ENCODE measurements at places on chromosomes 16 and 17. TPM values are rescaled to one million over a fixed set of nuclear protein-coding genes. Genes with fewer than 3 reads are reported as not detected.

SLC16A5 gene
- total RNA-seq = 15.5 TPM

KRTAP9-8 gene
- not detected for total RNA-seq

CCDC102A gene
- total RNA-seq = 11.1 TPM

MIEN1 gene
- total RNA-seq = 28.5 TPM

ABCA5 gene
- 31.6 TPM for total RNA-seq

PRSS27 gene
- total RNA-seq = 1.1 TPM

MEOX1 gene
- total RNA-seq = 0.26 TPM

NPIPB6 gene
- total RNA-seq = not detected

TMEM92 gene
- under 0.01 TPM for total RNA-seq

BICDL2 gene
- total RNA-seq = not detected

RAPGEFL1 gene
- total RNA-seq = 1.9 TPM

CACNG3 gene
- not detected for total RNA-seq

KRTAP4-3 gene
- not detected for total RNA-seq

SENP3 gene
- total RNA-seq = 46.4 TPM

TBC1D28 gene
- not detected for total RNA-seq

ITGAL gene
- not detected for total RNA-seq

SLC43A2 gene
- 23.2 TPM for total RNA-seq

RNF222 gene
- total RNA-seq = not detected

CSF3 gene
- not detected for total RNA-seq

PNMT gene
- total RNA-seq = not detected

TRAPPC1 gene
- 39.6 TPM for total RNA-seq

ARRB2 gene
- 5.8 TPM for total RNA-seq

WBP2 gene
- total RNA-seq = 25.1 TPM

ACSM3 gene
- total RNA-seq = 1.5 TPM

NOTUM gene
- not detected for total RNA-seq

HSD17B1 gene
- total RNA-seq = 0.39 TPM

MILR1 gene
- total RNA-seq = 4.4 TPM

KIF18B gene
- 3.7 TPM for total RNA-seq

NOMO2 gene
- total RNA-seq = 133 TPM

FZD2 gene
- 0.91 TPM for total RNA-seq

RAB11FIP3 gene
- 24.6 TPM for total RNA-seq

ABCA10 gene
- total RNA-seq = 2.9 TPM

PSME3IP1 gene
- 57.0 TPM for total RNA-seq

HOXB8 gene
- not detected for total RNA-seq

RASL10B gene
- total RNA-seq = 0.91 TPM

SMIM22 gene
- not detected for total RNA-seq

CA4 gene
- total RNA-seq = not detected

CES5A gene
- total RNA-seq = not detected

C17orf107 gene
- 2.5 TPM for total RNA-seq

USP43 gene
- total RNA-seq = 0.26 TPM

TBC1D3H gene
- 0.11 TPM for total RNA-seq

HOXB3 gene
- not detected for total RNA-seq

CSH1 gene
- not detected for total RNA-seq

ARL5C gene
- total RNA-seq = not detected

PCTP gene
- 14.6 TPM for total RNA-seq

OMG gene
- total RNA-seq = not detected

ENPP7 gene
- not detected for total RNA-seq

CMTM2 gene
- not detected for total RNA-seq

Measured in articular chondrocyte of knee joint (primary cell).